ENCODE measurements at places on chromosomes 5 and 9. TPM values are rescaled to one million over a fixed set of nuclear protein-coding genes. Genes with fewer than 3 reads are reported as not detected.

C5orf52 gene
- total RNA-seq: not detected

OBP2B gene
- not detected for total RNA-seq

GZMA gene
- total RNA-seq: not detected

PLEKHG4B gene
- not detected for total RNA-seq

PCDHB3 gene
- total RNA-seq: 0.79 TPM

TGFBI gene
- 2,858 TPM for total RNA-seq

SPINK13 gene
- total RNA-seq: not detected

SPATA31A3 gene
- total RNA-seq: not detected

LPCAT1 gene
- 78.8 TPM for total RNA-seq

Data from smooth muscle cell of the pulmonary artery (primary cell).